ENCODE measurements at places on chromosomes 1 and 21. TPM values are rescaled to one million over a fixed set of nuclear protein-coding genes. Genes with fewer than 3 reads are reported as not detected.

- no peak for DNase-seq
Observed at GRCh38 chr21:39662411-39662953, 49.7 kb downstream of the B3GALT5 start.

- DNase-seq: peak; percentile 52
Observed at GRCh38 chr1:211541720-211542477, 37.1 kb downstream of the SLC30A1 start.

- DNase-seq: no peak
Observed at GRCh38 chr1:115729756-115730155, 38.8 kb downstream of the CASQ2 start.

DNA sequence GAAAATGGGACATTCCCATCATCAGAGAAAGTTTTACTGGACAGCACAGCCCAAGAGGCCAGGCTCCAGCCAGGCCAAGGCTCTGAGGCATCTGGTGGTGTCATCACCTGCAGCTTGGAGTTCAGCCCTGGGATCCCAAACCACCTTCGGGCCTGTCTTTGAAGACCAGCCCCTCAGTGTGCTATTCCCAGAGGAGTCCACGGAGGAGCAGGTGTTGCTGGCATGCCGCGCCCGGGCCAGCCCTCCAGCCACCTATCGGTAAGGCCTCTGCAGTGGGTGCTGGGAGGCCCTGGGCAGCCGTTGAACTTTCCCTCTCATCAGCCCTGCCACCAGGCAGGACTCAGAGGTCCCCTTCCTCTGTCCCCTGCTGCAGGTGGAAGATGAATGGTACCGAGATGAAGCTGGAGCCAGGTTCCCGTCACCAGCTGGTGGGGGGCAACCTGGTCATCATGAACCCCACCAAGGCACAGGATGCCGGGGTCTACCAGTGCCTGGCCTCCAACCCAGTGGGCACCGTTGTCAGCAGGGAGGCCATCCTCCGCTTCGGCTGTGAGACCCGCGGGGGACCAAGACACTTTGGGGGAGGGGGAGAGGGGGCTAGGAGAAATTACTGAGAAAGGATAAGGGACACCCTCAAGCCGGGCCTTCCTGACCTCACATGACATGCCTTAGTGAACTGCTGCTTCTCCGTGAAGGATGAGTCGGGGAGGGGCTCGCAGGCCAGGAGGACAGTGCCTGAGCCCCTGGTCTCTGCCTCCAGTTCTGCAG, 15.0 kb downstream of the CNTN2 start:
- DNase-seq: no peak

DNA sequence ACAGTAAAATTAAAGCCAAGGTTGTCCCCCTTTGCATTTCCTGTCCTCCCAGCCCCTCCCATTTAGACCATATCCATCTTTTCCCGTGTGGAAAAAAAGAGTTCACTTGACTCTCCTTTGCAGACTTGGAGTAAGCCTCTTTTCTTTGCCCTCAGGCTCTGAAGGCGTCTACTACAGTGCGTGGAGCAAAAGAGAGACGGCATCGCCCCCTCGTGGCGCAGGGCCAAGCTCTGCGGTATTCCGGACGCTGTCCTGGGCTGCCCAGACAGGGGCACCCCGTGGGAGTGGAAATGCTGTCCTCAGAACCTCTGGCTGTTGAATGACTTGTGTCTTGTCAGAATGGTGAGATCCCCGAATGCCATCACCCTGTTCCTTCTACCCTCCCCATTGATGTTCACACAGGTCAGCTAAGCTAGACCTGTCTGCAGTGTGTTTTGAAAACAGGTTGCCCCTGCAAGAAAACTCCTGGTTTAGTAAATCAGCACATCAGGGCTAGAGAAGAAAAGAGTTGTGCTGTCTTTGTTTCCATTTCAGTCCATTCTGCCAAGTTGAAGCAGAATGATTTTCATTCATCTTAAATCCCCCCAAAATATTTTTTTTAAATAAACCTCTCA, 12.3 kb upstream of the GJA8 start:
- DNase-seq: peak; percentile 75

Gene WDR77
- total RNA-seq: 23.4 TPM

Gene GBP2
- 65.4 TPM for total RNA-seq

GRCh38 chr1:17258116-17258757, 9.3 kb downstream of the PADI3 start:
- no peak for DNase-seq

GRCh38 chr1:101148980-101149379, 87.8 kb upstream of the S1PR1 start:
- DNase-seq: no peak

Gene SPRR2E
- not detected for total RNA-seq

Gene SEC16B
- total RNA-seq: 4.7 TPM

GRCh38 chr1:186618401-186619170, 61.6 kb downstream of the PTGS2 start:
- peak; percentile 66 for DNase-seq

GRCh38 chr1:38508232-38508631, 351.3 kb downstream of the RRAGC start:
- no peak for DNase-seq

DNA sequence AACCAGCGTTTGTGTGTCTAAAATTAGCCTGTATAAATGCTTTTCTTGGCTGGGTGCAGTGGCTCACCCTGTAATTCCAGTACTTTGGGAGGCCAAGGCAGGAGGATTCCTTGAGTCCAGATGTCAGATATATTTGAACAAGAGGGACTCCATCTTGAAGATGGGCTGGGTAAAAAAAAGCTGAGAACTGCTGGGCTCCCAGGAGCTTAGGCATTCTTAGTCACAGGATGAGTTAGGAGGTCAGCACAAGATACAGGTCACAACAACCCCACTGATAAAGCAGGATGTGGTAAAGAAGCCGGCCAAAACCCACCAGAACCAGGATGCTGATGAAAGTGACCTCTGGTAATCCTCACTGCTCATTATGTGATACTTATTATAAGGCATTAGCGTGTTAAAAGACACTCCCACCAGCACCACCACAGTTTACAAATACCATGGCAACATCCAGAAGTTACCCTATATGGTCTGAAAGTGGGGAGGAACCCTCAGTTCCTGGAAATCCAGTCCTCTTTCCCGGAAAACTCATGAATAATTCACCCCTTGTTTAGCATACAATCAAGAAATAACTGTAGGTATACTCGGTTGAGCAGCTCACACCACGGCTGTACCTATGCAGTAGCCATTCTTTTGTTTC, 36.2 kb upstream of the ZNF496 start:
- no peak for DNase-seq

DNA sequence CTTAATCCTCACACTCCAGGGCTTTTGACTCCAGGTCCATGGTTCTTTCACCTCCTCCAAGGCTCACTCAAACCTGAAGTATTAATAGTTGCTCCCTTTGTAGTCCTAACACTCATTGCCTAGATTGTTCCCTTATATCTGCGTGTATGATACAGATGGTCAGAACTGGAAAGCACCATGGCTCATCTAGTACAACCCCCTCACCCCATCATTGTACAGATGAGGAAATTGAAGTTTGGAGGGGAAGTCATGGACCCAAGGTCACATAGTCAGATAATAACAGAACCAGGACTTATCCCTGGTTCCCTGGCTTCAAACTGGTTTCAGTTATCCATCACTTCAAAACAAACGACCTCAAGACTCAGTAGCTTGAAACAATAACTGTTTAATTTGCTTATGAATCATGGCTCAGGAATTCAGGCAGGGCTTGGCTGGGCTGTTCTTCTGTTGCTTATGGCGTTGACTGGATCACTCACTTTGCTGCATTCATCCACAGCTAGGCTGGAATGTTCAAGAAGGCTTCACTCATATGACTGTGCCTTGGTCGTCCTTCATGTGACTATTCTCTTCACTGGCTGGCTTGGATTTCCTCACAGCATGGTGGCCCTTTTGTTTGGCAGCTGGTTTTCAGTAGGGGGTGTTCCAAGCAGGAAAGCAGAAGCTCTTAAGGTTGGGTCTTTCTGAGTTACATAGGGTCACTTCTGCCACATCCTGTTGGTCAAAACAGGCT, 5.0 kb downstream of the NOS1AP start:
- no peak for DNase-seq

- no peak for DNase-seq
Observed at GRCh38 chr21:17780539-17780938, 38.6 kb downstream of the C21orf91 start.

Gene PDE4B
- 3.4 TPM for total RNA-seq

- no peak for DNase-seq
Observed at GRCh38 chr1:3652548-3653285, 401 bp downstream of the TP73 start.

DNA sequence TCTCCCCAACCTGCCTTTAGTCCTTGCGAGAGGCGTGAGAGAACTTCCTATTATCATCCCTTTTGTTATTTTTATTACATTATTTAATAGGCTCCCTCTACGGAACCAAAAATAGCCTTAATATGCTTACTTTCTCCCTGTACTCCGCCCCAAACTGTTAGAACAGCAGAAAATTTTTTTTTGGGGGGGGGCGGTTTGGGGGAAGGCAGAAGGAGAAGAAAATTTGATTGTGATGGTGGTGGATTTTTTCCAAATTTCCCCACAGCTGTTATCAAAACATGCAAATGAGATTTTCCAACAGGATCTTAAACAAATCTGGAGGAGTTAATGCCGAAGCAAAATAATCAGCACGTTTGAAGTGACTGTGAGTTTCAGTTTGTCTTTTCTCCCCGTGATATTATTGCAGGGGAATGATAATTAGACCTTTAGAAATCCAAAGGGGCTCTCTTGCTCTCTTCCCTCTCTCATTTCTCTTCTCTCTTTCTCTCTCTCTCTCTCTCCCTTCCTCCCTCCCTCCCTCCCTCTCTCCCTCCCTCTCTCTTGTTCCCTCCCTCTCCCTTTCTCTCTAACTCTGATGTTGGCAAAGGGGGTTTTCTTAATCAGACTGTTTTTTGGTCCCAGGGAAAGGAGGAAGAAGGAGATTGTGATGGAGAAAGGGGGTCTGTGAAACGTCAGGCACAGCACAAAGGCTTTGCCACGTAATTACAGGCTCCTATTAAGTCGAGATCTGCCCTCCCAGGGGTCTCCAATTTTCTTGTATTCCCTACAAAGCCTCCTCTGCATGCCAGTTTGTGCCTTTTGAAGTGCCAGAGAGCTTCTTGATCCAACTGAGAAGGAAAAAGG, 1.1 kb upstream of the PRRX1 start:
- no peak for DNase-seq

Gene PBXIP1
- total RNA-seq: 35.6 TPM

- no peak for DNase-seq
Observed at GRCh38 chr1:23283667-23284602, 60.1 kb downstream of the HNRNPR start.

Gene CAP1
- 357 TPM for total RNA-seq

GRCh38 chr1:6353955-6354658, 39.5 kb downstream of the ACOT7 start:
- peak; percentile 82 for DNase-seq

Gene KMO
- 0.17 TPM for total RNA-seq

- no peak for DNase-seq
Observed at GRCh38 chr21:44834231-44834950, 16.5 kb upstream of the SUMO3 start.

Gene BGLAP
- 2.4 TPM for total RNA-seq

Gene ASCL5
- not detected for total RNA-seq

DNA sequence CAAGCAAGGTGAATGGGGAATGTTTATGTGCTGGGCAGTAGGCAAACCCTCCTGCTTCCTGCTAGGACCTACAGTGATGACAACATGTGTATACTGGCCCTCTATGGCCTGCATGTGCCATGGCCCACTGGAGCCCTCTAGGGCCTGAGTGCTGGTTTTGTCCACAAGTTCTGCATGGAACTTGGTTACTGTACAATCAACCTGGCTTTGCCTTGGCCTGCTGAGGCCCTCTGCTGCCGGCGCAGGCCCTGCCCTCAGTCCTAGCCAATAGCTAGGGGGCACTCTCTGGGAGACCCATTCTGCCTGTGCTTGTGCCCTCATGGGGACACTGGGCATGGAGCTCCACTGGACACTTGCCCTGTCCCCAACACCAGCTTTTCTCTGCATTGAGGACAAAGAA, 138.6 kb upstream of the NGF start:
- no peak for DNase-seq

Gene C1orf56
- 1.3 TPM for total RNA-seq

Gene TNNT2
- total RNA-seq: 4.0 TPM

- no peak for DNase-seq
Observed at GRCh38 chr1:9848022-9848421, 24.3 kb upstream of the CLSTN1 start.

- DNase-seq: no peak
Observed at GRCh38 chr1:18932387-18932786, 24.1 kb downstream of the IFFO2 start.

DNA sequence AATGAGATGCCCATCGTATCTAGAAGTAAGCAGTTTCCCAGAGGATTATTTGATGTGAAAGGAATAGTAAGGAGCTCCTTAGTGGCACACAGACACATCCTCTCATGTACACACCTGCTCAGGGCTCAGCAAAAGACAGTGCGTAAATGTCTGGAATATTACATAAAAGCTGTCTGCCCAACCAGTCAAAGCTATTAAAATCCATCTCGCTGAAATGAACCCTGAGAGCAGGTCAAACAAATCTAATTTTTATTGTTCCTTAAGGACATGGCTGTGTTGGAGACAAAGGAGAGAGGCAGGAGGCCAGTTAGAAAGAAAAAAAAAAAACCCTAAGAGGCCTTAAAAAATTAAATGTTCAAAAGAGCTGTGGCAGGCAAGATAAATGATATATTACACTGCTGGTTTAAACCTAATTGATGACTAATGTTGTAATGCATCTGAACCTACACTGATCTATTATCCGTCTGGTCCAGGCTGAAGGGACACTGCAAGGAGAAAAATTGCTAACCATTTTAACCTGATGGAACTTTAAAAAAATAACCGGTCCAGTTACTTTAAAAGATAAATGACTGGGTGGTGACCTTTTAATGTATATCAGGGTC, 58.5 kb upstream of the FGGY start:
- DNase-seq: no peak

Gene ACTL8
- 1.0 TPM for total RNA-seq
